ENCODE measurements at places on chromosomes 3 and 15.
A peak's percentile ranks its signal among the peaks of the same experiment; 100 is the strongest.

GRCh38 chr15:27218426-27218825, 247.4 kb downstream of the GABRG3 start:
- DNase-seq, result no peak

GRCh38 chr15:72203507-72203837, 5.9 kb upstream of the GRAMD2A start:
- DNase-seq, result peak; percentile 85

- no peak for DNase-seq
These were observed 49.0 kb downstream of the DHX36 start for GRCh38 chr3:154275292-154275691.

GRCh38 chr15:69509131-69509530, 56.5 kb downstream of the RPLP1 start:
- peak; percentile 36 for DNase-seq

- no peak for DNase-seq
These were observed 17.3 kb downstream of the DENND6A start for GRCh38 chr3:57675530-57675929.

- peak; percentile 24 for DNase-seq
These were observed 74.9 kb downstream of the CEMIP start for GRCh38 chr15:80854104-80854503.

GRCh38 chr3:142268426-142268825, 43.0 kb upstream of the GK5 start:
- no peak for DNase-seq

GRCh38 chr3:112651516-112651915, 10.6 kb upstream of the CCDC80 start:
- DNase-seq, result no peak

DNA sequence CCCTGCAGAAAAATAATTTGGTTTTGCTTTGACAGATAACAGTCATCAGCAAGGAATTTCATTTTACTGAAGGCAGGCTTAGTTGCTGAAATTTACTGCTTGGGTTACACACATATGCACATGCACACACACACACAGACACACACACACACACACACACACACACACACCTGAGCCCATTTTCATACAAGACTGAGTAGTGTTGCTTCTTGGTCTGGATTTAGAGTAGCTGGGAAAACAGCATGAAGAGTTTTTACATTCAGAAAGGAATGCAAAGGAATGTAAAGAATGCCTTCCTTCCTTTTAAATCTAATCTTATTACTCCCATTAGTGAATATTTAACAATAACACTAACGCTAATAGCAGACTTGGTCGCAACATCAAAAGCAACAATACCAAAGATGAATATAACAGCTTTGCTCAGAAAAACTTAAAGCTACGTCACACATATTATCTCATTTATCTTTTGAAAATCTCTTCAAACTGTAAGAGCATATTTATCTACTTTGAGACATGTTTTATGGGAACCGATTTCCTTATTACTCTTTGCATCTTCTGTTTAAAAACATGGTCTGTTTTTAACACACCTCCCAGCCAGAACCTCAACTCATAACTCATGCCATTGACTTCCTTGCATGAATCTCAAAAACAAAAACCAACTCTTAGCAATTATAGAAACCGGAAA, 32.5 kb downstream of the RFTN1 start:
- no peak for DNase-seq

DNA sequence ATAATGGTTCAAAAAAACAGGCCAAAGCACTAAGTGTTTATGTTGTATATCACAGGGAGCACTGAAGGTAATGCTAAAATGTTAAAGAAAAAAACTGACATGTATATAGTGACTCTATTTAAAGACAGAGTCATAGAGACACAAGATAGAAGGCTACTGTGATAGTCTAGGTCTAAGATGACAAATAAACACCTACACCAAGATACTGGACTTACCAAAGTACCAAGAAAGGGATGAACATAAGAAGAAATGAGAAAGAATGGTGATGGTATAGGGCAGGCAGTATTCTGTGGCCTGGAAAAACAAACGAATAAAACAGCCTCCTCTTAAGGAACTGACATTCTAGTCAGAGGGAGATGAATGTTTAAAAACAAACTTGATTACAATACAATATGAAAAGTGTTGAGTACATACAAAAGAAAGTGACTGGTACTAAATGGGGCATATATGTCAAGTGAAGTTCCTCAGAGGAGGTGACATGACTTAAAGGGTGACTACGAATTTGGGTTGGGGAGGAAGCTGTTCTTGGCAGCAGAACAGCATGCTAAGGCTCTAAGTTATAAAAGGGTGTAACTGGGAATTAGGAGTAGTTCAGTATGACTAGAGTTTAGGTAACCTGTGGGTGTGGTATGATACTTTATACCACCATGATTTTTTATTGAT, 5.9 kb downstream of the ABHD10 start:
- DNase-seq, result no peak

DNA sequence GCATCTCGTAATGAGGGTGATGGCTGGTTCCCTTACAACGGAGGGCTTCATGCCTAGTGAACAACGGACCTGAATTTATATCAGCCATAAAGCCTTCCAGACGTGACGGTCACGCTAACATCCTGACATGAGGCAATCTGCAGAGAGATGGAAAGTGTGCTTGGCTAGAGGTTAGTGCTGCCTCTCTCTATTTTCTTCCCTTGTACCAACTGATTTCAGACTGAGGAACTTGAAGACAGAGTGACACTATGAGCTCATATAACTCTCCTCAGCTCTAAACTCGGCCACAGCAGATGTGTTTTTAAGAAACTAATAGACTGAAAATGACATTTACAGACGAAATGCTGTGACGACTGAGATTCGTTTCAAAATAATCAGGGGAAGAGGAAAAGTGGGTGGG, 122.4 kb downstream of the XXYLT1 start:
- no peak for DNase-seq

DNA sequence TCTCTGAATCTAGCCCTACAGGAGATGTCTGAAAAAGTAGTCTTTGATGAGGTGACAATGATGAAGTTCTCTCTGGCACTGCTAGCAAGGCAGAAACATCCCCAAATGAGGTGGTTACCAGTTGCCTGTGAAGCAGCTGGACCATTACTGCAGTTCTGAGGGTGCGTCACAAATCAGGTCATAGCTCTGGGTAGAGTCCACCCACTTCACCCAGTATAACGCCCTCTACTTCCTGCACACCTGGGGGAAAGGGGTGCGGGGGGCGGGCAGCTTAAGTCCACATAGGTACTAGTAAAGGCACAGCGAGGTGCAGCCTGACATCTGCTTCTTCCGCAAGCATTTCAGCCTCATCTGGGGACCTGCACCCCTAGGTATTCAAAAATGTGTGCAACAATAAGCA, 13.4 kb upstream of the SATB1 start:
- no peak for DNase-seq

DNA sequence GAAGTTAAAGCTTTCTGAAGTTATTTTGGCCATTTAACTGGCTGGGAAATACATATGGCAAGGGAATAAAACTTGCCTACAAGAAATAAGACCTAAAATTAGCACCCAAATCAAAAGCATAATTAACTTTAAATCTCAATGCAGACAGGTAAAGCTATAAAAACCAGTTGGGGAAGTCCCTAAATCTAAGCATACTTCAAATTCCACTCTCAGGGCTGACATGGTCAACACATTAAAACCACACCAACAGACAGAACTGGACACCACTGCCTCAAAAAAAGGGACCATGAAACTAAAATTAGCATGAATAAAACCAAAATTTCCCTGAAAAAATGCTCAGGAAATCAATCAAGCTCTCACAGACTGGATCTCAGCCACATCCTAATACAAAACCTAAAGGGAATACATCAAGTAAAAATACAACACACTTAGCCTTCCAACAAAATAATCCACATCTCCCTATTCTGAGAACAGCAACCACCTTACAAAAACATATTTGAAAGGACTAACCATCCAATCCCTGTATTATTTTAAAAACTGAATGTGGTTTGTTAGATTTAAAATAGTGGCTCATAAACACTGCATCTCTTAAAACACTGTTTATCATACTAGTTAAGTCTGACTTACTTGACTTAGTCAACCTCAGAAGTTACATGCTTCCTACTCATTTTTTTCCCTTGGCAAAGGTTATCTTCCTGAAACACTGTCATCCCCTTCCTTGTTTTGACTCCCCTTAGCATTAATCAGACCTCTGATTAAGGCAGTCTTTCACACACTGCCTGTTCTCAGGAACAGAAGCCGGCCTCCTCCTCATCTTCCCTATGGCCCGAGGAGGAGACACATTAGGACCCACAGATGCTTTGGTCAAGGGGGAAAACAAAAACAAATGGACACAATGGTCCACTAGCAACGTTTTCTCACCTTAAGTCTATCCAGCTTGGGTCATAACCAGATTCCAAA, 8.3 kb downstream of the TRA2B start:
- DNase-seq, result no peak

- no peak for DNase-seq
These were observed 3.6 kb upstream of the C3orf85 start for GRCh38 chr3:109132801-109133473.

GRCh38 chr15:51218299-51218938, 120.0 kb downstream of the CYP19A1 start:
- no peak for DNase-seq

- DNase-seq, result no peak
These were observed 372.1 kb downstream of the NR2F2 start for GRCh38 chr15:96702589-96702988.

GRCh38 chr3:153008226-153008625, 153.8 kb upstream of the RAP2B start:
- DNase-seq, result no peak

DNA sequence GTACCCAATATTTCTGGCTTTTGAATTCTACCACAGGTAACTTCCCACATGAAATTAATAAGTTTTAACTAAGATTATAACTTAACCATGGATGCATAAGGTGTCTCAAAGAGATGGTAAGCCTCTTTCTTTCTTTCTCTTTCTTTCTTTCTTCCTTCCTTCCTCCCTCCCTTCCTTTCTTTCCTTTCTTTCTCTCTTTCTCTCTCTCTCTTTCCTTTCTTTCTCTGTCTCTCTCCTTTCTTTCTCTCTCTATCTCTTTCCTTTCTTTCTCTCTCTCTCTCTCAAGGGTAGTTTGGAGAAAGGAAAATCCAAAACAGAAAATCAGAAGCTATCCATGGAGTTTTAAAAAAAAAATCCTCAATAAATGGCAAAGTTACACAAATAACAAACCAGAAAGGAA, 10.4 kb upstream of the MTMR14 start:
- no peak for DNase-seq

DNA sequence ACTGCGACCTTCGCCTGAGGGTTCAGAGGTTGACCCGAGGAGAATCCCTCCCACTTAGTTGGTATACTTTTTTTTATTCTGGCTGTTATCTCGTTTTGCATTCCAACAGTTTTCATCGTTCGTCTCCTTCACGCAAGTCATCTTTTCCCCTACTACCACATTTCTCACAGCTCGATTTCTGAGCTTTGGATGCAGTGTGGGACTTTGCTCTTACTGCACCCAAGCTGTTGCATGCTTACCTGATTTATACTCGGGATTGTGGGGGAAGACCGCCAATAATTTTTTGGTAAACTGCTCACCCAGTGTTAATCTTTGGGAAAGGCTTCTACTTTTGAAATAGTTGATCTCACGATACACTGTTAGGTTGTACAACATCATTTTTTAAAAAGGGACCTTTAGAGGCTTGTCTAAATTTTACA, 702 bp downstream of the TBC1D23 start:
- no peak for DNase-seq

DNA sequence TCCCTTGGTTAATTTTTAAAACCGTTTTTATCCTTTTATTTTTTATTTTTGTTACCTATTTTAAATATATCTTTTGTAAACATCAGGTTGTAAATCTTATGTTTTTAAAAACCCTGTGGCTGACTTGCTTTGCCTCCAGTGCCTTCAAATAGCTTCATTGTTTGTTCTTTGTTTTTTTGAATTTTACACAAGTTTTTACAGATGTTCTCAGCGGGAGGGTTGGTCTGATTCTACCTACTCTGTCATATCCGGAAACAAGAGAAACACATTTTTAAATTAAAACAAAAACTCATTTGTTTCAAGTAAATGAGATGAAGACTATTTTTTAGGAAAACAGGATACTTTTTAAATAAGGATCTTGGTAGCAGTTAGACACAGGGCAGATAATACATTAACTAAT, 129.0 kb upstream of the THRB start:
- no peak for DNase-seq

DNA sequence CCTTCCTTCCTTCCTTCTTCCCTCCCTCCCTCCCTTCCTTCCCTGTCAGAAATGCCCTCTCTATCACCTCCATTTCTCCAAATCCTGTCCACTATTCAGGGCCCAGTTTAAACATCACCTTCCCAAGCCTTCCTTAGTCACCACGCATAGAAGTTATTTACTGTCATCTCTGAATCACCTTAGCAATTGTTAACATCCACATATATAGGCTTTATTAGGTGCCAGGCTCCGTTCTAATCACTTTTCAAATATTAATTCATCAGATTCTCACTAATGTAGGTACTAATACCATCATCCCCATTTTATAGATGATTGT, 1.1 kb upstream of the MAGEF1 start:
- DNase-seq, result no peak

DNA sequence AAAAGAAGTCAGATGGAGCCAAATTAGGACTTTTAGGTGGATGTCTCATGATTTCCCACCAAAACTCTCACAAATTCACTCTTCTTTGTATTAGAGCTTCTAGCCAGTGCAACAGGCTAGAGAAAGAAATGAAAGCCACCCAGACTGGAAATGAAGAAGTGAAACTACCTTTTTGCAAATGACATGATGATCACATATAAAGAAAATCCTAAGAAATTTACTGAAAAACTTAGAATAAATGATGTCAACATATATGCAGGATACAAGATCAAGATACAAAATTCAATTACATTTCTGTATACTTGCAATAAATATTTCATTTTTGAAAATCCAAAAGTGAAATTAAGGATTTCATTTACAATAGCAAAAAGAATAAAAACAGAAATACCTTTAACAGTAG, 110.8 kb downstream of the LRIG1 start:
- DNase-seq, result no peak

- DNase-seq, result no peak
These were observed 16.0 kb downstream of the C15orf62 start for GRCh38 chr15:40785814-40786213.

DNA sequence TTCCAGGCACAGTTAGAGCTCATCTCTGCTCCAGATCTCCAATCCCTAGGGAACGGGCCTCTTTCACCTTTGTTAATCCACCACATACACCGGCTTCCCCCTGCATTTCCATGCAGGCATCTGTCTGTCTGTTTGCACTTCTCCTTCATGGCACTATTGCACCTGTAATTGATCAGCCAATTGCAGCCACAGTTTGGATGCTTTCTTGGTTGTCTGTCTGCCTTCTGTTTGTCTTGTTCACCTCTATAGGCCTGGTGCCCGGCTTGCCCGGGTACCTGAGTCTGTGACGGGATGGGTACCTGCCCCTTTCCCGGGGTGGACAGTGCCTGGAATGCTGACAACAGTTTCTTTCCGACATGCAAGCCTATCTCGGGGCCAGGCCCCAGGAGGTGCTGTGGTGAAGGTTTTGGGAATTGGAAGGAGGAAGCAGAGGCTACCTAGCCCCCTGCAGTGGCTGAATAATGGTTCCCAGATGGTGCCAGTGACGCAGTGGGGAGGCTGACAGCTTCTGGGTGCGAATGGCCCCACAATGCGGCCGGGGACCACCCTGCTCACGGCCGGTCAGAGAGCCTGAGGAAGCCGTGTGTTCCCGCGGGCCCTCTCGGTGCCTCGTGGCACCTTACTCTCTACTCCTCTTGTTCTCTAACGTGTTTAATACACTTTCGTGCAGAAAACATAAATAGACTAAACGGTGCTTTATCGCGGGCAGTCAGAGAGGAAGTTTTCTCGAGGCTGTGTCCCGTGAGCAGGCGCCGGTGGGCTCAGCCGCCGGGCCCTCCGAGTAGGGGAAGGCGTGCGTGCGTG, 31.3 kb upstream of the RAB6B start:
- DNase-seq, result no peak

- DNase-seq, result no peak
These were observed 535.6 kb downstream of the NLGN1 start for GRCh38 chr3:173933113-173933512.
